ENCODE measurements at places on chromosomes 7 and 10.

DNA sequence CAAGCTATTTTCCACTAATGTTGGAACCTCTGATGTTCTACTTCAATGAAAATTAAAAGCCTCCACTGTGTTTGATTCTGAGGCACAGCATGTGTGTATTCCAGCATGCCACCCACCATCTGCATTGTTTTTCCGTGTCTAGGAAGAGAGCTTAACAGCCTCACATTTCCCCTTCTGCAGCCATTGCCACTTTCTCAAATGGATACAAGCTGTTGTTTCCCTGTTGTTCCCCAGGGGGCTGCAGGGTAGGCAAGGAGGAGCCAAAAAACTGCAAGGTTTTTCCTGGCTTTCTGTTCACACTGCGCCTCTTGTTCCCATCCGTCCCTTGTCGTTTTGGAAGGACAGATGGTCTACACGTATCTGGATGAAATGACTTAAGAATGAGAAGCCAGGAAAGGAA lies 72.3 kb upstream of the DNAJB12 start:
- DNase-seq: no peak

- DNase-seq: no peak
Observed at GRCh38 chr7:29343399-29343798, 148.8 kb downstream of the CHN2 start.

- no peak for DNase-seq
Observed at GRCh38 chr10:16009785-16010184, 149.5 kb upstream of the MINDY3 start.

DNA sequence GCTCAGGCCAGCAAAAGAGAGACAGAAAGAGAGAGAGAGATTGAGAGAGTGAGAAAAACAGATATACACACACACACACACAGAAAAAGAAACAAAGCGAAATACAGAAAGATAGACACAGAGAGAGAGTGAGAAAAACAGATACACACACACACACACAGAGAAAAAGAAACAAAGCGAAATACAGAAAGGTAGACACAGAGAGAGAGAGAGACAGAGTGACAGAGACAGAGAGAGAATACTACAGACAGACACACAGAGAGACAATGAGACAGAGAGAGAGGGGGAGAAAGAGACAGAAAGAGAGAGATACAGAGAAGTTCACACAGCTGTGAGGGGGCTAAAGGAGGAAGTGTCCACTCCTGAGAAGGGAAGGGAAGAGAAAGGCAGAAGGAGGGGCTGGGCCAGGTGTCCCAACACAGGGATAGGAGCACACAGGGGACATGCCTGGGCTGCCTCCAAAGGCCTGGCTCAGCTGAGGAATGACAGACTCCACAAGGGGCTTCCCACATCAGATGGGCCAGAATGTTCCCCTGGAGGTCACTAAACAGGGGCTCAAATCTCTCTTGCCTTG lies 4.3 kb downstream of the GCK start:
- DNase-seq: no peak

DNA sequence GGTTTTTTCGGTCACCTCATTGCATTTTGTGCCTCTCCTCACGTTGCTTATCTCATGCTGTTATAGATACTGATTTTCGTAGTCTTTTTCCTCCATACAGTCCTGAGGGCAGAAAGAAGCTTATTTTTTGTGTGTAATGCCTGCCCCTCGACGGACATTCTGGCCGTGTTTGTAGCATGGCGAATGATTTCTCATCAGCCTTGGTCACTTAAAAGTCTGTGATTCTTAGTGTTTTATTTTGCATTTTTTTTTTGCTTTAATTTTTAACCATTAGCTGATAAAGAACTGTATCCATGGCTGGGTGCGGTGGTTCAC lies 469 bp upstream of the NOC3L start:
- DNase-seq: no peak

DNA sequence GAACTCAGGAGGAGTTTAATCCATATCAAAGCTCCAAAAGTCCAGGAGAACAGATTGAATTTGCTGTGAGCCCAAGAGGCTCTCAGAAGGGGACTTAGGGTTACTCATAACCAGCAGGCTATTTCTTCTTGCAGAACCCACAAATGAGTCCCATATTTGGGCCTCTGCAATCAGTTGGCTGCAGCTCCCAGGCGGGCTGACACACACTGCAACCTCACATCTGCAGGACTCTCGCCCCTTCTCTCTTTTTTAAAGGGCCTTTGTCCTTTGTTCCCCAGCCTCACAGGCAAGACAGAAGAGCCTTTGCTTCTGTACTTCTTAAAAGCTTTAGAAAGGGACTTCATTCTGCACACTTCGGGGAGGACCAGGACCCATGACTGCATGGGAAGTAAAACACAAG lies 26.7 kb downstream of the CREB3L2 start:
- no peak for DNase-seq

GRCh38 chr7:44539669-44540506 lies 1.2 kb downstream of the NPC1L1 start:
- DNase-seq: no peak

DNA sequence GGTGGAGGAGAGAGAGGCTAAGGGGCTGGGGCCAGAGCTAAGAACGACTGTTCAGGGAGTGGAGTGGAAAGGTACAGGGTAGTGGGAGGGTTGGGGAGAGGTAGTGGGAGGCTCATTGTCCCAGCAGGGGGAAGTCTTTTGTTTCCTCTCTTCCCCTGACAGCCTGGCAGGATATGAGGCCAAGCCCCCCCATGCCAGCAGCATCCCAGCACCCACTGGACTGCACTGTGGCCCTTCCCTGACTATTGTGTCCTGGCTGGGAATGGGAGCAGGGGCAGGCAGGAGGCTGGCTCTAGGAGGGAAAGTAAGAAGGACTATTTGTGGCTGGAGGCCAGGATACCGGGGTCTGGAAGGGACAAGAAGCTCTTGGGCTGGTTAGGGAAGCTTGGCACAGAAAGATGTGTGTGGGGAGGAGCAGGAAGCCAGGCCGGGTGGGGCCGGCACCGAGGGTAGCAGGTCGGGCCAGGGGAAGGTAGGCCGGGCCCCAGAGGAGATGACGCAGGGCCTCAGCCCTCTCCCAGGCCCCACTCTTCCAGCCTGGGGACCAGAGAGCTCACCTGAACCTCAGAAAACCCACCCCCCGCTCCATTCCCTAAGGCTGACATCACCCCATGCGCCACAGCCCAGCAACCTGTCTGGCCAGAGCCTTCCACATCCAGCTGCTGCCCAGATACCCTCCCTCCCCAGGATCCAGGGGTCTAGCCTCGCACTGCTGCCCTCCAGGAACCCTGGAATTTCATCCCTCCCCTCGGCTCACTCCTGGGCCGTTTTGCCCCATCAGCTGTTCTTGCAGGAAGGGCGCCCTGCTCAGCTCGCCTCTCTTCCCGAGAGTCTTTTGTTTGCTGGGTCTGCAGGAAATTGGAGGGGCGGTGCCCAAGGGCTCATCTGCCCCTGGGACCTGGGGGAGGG lies 8.8 kb upstream of the EPHB4 start:
- DNase-seq: no peak

DNA sequence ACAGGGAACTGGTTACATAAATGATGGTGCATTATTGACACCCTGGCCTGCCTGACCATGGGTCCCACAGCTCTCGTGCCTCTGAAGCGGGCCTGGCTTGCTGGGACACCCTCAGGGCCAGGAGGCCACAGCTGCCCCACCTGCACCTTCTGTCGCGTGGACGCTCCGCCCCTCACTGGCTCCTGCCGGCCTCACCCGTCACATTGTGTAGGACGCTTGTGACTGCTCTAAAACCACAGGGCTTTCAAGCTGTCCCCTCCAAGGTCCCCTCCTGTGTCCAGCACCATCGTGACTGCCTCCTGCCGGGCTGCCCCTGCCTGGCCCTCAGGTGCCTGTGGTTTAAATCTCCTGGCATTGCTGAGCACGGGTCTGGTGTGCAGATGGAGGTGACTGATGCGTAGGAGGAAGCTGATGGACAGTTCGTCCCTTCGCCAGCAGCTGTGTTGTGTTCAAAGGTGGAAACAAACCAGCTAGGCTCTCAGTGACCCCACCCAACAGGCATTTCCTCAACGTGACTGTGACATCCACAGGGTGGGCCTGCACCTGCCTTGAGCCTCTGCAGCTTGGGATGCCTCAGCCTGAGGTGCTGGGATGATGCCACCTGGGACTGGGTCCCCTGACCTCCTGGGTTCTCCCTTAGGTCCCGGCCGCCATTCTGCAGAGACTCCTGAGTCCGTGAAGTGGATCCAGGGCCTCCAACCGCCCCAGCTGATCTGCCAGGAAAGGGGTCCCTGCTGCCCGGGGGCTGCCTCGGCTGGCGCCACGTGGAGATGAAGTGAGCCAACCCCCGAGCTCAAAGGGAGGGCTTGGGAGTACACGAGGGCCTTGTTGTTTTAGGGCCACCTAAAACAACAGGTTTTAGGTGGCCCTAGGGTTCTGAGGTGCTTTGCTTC lies 148.5 kb downstream of the WDR37 start:
- DNase-seq: no peak

DNA sequence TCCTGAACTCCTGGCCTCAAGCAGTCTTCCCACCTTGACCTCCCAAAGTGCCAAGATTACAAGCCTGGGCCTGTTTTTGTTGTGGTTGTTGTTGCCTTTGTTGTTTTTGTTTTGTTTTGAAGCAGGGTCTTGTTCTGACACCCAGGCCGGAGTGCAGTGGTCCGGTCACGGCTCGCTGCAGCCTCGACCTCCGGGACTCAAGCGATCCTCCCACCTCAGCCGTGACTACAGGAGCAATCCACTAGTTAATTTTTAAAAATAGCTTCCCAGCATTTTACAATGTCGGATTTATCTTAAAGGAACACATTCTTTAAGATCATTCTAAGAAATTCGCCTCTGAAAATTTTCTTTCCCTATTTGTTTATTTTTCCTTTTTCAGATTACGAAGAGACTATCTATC lies 27.7 kb upstream of the AP5Z1 start:
- no peak for DNase-seq

GRCh38 chr7:45919993-45920459 lies 1.0 kb downstream of the IGFBP3 start:
- DNase-seq: no peak

GRCh38 chr7:54722026-54722425 lies 37.0 kb downstream of the SEC61G start:
- no peak for DNase-seq

DNA sequence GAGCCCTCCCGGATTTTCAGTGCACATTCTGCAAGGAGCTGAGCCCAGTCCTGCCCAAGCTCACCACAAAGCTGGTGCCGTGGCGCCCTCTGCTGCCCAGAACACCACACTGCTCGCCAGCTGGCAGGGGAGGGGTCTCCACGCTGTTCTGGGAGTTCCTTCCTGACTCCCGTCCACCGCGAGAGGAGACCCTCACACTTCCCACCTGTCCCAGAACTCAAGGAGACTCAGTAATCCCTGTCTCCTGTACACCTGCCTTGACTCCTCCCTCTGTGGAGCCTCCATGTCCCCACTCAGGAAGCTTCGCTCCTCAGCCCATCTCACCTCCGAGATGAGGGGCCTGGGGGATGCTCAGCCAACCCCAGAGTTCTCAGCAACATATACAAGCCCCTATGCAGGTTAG lies 11.3 kb downstream of the C10orf105 start:
- peak; percentile 68 for DNase-seq

- no peak for DNase-seq
Observed at GRCh38 chr10:50367732-50368131, 116.4 kb upstream of the ASAH2 start.

- no peak for DNase-seq
Observed at GRCh38 chr7:102080434-102081243, 206.0 kb upstream of the SH2B2 start.

GRCh38 chr7:102286237-102287110 lies at the start of gene SH2B2:
Gene SH2B2 (plus strand): TSS chr7:102286868. CDS start chr7:102300551, 13,683 bp downstream.
- no peak for DNase-seq

DNA sequence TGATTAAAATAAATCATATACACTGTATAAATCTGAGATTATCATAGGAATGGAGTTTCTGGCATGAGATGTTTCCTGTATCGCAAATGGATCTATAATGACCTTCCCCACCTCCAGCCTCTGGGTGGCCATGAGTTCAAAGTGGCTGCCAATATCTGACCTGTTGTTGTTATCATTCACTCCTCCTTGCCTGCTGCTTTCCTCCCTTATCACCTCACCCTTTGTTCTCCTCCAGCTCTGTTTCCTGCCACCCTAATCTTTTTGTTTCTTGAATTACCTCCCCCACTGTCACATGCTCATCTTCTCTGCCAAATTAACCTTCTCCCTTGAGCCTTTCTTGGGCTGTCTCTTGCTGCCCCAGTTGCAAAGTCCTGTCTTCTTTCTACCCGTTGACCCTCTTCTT lies 12.0 kb downstream of the SCD start:
- no peak for DNase-seq

Measured in GM12892 (cell line).